Progenitor cell of endocrine pancreas (in vitro differentiated cells): ENCODE measurements at places on chromosomes 2 and 18. TPM values are rescaled to one million over a fixed set of nuclear protein-coding genes. Genes with fewer than 3 reads are reported as not detected.

DNA sequence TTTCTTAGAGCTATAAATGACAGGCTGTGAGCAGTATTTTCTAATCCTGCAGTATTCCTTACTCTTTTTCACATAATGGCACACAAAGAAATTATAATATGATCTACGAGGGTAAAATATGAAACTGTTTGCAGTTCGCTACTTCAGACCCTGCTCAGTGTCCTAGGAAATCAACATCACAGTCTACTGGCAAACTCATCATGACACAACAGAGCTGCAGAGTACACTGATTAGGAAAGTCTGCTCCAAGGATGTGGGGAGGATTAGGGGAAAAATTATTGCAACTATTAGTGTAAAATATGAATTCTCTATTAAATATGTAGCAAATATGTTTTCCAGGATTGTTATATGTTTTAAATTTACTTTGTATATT is 149.2 kb upstream of the REG3G start:
- no peak for DNase-seq

- no peak for DNase-seq
Measured at GRCh38 chr2:147937744-147938349, 82.7 kb downstream of the ORC4 start.

DNA sequence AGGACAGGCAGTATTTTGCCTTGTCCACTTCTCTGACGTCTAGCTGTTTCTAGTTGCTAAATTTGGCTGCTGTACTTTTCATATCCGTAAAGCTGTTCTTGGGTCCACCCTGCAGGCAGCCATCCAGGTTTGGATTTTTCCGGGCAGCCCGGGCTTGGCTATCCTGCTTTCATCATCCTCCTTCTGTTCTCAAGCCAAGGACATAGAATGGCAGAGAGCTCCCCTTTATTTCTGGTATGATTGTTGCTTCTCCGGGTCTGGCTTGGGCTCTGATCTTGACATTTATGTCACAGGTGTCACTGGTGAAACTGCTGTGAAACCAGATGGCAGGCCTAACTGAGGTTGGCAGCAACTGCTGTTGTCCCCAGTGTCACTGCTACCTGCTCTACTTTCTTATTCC is 35.5 kb downstream of the SCN2A start:
- DNase-seq: no peak

DNA sequence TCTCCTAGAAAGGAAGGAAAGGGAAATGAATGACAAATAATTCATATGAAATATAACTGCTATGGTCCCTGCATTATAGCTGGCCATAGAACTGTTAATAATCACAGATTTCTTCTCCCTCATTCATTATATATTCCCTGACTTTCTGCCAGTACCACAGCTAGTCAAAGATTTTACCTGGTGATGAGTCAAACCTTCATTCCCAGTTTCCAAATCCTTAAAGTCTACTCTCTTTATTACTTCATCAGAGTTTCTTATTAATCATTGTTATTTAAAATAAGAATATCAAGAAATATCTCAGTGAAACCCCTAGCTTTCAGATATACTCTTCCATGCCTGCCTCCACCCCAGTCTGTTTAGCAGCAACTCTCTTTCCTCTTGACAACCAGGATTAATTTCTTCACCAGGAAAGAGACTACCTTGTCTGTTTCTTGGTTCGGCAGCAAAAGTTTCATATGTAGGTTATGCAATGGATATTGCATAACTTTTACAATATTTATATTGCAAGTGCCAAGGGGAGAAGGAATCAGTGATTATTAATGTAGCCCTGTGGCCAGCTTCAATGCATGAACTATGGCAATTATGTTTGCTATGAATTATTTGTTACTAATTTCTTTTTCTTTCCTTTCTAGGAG is 533.8 kb downstream of the FBXO15 start:
- DNase-seq: no peak

DNA sequence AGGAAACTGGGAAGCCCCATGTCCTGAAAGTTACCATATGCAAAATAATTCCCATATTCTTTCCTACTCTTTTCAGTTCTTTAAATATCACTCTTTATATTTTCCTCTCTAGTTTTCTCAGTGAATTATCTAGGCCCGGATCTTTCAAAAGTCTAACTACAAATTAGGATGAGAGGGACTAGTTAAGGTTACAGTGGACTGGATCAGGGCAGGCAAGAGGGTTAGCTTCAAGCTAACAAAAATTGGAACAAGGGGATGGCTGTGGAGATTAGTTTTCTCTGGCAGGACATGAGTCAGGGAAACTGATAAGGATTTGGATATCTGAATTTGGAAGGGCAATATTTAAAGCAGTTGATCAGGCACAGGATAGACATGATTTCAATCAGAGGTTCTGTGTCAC is 30.4 kb upstream of the BBS5 start:
- no peak for DNase-seq

DNA sequence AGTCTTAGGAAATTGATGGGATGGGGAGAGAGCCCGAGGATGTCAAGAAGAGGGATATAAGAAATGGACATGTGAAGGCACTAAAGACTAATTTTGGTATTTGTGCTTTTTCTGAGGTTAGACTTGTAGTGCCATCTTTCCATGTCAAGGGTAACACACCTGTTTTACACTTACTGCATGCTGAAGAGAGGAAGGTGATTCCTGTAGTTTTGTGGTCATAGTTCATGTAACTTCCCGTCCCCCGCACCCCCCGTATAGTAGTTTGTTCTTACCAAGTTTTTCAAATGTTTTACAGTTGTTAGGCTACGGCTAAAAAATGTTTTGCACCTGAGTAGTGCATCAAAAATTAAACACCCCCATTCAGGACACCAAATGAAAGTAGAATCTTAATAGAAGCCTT is 73.8 kb downstream of the CLIP4 start:
- DNase-seq: no peak

DNA sequence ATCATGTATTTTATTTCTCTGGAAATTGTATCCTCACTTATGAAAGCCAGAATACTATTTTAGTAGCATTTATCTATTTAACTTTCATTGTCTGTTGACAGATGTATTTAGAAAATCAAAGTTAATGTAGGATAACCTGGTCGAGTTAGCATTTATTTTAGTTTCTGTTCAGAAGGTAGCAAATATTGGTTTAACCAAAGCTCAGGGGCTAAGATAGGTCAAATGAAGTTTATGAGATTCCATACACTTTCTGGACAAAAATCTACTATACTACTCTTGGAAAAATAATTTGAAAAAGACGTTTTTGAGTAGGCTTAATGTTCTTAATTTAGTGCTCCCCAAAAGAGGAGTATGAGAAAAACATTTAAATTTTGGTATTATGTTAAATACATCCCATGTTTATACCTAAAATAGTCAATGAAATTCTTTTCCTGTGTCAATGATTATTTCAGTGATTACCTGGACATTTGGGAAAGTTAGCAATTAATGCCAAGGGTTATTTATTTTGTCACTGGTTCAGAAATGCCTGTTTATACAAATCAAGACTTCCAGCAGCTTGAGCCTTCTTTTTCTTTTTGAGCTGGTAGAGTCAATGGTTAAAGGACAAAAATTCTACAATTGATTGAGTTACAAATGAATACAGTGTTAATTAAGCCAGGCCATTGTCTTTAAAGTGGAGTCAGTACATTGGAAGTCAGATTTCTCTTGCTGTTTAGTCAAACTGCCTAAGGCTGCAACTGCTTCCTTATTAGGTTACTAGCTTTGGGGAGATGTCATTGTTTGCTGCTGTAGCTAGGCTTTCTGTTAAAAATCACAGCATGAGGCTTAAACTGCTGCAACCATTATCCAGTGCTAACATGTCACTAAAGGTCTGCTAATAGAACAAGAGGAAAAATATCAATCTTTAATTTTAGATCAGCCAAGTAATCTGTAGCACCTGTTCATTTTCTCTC is 182.3 kb downstream of the CAMKMT start:
- DNase-seq: no peak

- DNase-seq: no peak
Measured at GRCh38 chr2:174062934-174063333, 97.8 kb upstream of the SP3 start.

DNA sequence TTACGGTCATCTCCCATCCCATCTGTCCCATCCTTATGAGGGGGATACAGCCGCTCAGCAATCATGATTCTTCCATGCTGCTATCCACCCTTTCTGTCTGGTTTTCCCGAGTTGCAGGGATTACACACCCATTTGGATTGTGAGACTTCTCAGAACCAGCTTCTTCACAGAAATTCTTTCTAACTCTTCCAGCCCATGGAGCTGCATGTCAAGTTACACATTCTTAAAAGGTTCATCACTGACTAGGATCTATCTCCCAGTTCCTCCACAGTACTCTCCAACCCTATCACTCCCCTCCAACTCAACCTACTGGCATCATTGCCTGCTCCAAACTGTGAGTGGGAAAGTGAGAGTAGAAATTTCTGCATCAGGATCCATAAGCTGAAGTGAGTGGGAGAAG is 558.2 kb upstream of the TNP1 start:
- no peak for DNase-seq

DNA sequence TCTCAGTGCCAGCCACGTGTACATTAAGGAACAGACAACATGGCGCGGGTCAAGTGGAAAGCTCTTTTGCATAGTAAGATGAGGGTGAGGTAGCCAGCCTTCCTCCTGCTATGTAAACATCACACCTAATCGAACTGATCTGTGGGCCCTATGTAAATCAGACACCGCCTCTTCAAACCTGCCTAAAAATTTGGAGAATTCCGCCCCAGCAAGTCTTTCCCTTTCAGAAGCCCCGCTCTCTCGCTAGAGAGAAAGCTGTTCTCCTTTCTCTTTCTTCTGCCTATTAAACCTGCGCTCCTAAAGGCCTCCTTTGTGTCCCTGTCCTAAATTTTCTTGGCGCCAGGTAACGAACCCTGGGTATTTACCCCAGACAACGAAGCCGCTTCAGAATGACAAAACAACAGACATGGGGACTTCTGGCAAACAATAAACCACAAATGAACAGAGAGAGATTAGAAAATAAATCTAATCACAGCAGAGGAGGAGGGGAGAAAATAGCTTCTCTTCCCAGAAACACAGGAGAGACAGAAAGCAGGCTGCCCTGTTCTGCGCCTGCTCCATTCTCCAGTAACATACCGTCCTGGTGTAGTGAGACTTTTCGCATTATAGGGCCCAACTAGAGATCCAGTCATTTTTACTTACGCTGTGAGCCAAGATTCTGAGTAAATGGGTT is 31.9 kb upstream of the CYP1B1 start:
- DNase-seq: no peak

GRCh38 chr2:10894264-10894935 is 17.3 kb upstream of the KCNF1 start:
- no peak for DNase-seq

Gene NDC80
- total RNA-seq: 15.0 and 17.4 TPM in 2 replicates

Gene SKOR2
- not detected in 2 replicates for total RNA-seq

Gene BCL2
- total RNA-seq: 3.8 and 4.1 TPM in 2 replicates

Gene UGT1A9
- total RNA-seq: not detected in 2 replicates

Gene HOXD9
- total RNA-seq: not detected in 2 replicates

Gene ERBB4
- total RNA-seq: 43.8 and 51.7 TPM in 2 replicates
